CD4-positive, alpha-beta T cell treated with Interleukin-2 at 100 ng/mL for 4 hours (primary cell): ENCODE measurements at places on chromosomes 5 and 9.
A peak's percentile ranks its signal among the peaks of the same experiment; 100 is the strongest.

- no peak for DNase-seq
Observed at GRCh38 chr9:18611971-18612370, 138.0 kb downstream of the ADAMTSL1 start.

DNA sequence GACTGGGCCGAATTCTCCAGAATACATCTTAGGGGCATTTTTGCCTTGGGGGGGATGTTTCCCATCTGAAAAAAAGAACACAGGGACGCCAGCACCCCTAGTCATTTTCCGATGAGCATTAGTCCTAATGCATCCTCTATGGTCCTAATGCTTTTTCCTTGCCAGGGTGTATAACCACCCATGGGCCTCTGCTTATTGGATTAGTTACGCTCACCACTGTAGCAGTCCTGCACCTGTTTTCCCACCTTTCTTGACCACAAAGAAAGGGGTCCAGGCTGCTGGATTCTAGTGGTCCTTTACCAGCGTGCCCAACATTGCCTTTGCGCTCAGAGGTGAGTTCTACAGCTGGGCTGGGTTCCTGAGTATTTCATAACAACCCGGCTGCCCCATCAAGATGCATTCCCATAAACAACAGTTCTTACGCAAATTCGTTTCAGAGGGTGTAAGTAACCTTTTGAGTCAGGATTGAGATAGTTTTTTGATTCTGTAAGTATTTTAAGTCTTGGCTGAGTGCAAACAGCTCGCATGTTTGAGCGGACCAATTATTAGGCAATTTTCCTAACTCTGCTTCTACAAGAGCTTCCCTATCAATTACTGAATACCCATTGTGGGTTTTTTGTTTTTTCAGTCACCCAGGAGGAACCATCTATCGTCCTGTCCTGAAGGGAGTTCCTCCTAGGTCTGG is 135.1 kb downstream of the DROSHA start:
- no peak for DNase-seq

- no peak for DNase-seq
Observed at GRCh38 chr9:14752271-14752670, 29.7 kb upstream of the CER1 start.

GRCh38 chr9:132647355-132647754 is 22.4 kb downstream of the DDX31 start:
- DNase-seq = no peak

DNA sequence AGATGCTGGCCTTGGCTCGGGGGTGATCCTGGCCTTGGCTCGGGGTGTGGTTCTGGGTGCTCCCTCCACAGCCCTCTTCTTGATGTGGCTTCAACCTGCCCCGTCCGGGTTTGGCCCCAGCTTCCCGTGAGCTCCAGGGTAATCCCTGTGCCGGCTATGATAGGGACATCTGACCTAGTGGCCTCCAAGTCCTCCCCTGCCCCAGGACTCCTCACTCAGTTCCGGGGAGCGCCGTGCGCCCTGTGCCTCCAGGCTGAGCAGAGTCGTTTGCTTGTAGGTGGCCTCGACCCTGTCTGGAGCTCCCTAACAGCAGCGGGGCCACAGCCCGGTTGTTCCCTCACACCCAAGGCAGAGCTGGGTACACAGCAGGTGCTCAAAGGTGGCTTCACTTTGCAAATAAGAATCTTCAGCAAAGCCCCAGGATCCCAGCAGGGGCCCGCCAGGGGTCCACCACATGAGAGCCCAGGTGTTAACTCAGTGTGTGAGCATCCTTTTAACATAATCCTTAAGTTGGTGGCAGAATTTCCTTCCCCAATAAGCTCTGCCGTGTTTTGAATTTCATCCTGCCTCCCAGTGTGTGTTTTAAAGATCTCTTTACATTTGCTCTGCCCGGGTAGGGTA is 32.3 kb upstream of the CEP72 start:
- no peak for DNase-seq

DNA sequence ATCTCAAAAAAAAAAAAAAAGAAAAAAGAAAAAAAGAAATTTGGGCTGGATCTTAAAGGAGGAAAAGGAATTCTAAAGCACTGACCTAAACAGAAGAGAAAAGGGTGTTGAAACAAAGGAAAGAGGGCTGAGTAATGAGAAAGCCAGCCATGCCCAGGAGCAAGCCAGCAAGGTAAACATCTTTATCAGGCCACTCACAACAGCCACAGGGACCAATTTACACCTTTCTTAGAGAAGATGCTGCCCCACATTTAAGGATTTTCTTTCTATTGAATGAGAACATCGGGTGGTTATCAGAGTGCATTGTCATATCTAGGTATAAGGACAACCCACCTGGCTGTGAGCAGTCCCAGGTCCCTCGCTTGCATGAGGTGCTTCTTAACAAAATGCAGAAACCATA is 16.6 kb downstream of the LHFPL2 start:
- DNase-seq = no peak

DNA sequence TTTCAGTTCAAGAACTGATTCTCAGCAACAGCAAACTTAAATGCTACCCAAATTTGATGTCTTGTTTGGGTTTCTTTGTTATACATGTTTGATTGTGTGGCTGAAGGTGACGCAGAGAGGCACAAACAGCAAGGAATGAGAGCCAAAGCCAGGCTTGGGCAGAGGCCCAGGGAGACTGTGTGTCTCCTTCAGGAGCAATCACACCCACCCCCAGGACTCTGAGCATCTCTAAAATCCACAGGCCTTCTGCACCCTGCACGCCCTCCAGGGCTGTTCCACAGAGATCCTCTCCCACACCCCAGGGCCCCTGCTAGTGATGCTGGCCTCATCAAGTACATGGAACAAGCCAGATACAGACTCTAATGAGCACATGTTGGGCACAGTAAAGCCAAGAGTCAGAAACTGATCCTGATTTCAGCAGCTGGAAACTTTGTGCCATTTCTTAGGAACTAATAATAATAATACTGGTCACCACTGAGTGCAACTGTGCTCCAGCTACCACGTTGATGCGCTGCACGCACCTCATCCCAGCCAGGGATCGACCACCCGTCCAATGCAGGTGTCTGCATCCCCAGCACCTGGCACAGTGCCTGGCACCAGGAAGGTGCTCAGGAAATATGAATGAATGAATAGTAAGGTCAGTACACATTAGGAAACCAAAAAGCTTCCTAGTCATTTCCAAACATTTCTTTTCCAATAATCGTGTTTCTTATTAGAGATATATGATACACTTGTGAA is 54.6 kb upstream of the TCF7 start:
- DNase-seq = no peak

GRCh38 chr9:134220311-134220710 is 55.9 kb upstream of the RNU6ATAC start:
- DNase-seq = no peak

DNA sequence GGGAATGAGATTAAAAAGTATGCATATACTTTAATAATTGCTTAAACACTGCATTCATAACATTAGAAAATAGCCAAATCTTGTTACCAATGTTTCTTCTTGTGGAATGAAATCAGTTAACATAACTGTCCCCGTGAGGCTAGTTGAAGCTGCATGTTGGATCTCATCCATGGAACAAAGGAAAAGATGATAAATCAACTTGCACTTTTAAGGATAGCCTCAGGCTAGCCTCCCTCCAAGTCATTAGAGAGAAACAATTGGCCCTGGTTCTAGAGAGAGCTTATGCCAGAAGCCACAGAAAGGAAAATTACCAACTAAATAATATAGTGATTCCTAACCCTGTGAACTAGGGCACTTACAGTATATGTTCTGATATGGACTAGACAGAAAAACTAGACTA is 66.9 kb downstream of the GRIN3A start:
- no peak for DNase-seq

GRCh38 chr5:135203593-135204036 is 169.6 kb upstream of the PITX1 start:
- DNase-seq = no peak

- no peak for DNase-seq
Observed at GRCh38 chr5:74667396-74667795, 17.6 kb upstream of the HEXB start.

DNA sequence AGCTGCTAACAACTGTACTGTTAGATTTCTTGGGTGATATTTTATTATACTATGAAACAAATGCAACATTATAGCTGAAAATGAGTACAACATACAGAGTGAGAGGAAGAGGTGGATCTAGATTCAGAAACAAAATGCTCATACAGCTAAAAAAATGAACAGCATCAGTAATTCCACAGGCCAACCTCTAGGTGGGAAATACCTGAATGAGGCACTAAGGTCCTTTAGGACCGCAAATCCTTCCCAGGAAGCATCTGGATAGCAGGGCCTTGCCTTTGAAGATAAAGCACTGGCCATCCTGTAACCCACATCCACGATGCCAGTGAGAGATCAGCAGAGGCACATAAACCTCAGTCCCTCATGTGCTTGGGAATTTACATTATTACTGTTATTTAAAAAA is 310.8 kb downstream of the YTHDC2 start:
- DNase-seq = no peak

DNA sequence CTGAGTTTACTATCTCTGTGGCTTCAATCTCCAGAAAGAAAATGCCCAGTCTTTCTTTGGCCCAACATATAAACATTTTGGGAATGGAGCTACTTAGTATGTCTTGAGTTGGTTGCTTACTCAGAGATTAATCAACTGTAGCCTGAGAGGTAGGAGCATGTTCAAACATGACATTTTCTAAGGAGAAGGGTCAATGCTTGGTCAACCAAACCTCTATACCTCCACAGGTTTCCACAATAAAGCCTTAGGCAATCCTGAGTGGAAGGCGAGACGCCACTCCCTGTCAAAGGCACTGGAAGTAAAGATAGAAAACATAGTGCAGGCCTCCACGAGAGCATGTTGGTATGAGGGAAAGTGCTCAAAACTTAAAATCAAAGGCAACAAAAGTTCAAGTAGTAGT is 411.4 kb downstream of the KCTD16 start:
- no peak for DNase-seq

- DNase-seq = no peak
Observed at GRCh38 chr5:55714339-55714738, 2.2 kb upstream of the SLC38A9 start.

DNA sequence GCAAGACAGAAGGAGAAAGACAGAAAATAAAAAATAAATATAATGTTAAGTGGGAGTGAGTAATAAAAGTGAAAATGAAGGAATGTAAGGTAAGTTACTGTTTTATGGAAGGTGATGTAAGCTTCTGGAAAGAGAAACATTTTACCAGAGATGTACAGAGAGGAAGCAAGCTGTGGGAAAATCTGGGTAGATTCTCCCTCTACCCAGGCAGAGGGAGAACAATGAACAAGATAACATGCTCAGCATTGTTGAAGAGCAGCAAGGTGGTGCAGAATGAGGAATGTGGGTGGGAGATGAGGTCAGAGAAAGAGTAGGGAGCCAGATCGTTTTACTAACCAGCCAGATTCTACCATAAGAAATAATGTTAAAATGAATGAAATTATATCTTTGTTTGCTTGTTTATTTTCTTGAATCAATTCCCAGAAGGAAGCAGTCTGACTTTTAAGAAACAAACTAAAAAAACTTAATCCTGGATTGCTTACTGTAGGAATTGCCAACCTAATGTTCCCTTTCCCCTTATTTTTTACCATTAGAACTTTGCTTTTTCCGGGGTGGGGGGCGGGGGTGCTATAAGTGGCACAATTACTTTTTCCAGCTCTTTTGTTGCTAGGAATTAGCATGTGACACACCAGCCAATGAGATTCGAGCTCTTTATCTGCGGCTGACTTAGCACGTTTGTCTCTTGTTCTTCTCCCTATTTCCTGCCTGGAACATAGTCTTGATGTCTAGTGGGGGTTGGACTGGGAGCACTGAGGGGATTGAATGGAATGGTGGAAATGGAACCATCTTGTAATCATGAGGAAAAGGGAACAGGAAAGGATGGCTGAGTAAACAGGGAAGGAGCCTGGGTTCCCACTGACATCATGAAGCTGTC is 356.7 kb downstream of the TMEM167A start:
- DNase-seq = no peak

DNA sequence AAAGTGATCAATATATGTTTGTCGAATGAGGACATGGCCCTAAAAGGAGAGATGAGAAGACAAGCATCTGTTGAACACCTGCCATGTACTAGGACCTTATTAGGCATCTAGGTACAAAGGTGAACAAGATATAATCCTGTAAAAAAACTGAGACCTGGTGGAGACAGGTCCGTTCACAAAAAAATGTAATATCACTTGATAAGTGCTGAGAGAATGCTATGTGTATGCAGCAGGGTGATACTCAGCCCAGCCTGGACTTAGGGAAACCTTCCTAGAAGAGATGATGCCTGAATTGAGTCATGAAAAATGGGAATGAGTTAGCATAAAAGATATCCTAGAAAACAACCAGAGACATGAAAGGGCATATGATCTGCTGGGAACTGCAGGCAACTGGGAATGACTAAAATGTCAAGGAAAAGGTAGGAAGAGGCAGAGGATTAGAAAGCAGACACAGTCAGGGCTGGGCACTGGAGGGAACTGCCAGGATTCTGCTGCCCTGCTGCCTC is 108.5 kb downstream of the ADRB2 start:
- DNase-seq = no peak

DNA sequence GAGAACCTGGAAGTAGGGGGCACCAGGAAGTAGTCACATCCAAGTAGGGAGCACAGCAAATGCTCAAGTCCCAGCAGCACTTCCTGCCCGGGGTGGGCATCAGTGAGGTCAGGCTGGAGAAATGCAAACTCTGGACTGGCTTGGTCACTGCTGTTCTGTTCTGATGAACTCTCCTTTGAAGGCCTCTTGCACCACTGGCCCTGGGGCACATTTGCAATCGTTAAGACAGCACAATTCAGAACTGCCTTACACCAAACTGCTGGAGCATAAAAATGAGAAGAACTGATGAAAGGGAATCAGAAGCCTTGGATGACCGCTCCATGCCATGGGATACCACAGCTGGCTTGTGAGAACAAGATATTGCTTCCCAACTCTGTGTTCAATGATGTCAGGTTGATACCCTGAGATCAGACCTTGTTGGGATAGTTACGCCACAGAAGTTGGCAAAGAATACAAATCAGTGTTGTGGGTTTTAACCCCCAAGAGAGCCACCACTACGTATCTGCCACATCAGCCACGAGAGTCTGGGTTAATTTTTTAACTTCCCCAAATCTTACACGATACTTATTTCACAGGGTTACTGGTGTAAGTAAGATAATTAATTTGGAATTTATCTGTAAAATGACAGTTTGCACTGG is 42.3 kb upstream of the ZSWIM6 start:
- no peak for DNase-seq

DNA sequence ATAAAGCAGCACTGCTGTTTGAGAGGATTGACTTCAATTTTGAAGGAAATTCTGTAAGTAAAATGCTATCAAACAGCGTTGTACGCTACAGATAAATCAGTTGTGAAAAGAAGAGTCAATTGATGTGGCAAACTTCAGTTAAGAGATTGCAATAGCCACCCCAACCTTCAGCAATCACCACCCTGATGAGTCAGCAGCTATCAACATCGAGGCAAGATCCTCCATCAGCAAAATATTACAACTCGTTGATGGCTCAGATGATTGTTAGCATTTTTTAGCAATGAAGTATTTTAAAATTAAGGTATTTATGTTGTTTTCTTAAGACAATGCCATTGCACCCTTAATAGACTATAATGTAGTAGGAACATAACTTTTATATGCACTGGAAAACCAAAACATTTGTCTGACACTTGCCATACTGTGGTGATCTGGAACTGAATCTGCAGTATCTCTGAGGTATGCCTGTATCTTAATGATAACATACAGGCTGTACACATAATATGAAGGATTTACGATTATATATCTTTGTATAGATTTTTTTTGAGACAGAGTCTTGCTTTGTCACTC is 47.5 kb downstream of the VPS13A start:
- peak; percentile 7 for DNase-seq
